ENCODE measurements at places on chromosomes 12 and 14. TPM values are rescaled to one million over a fixed set of nuclear protein-coding genes. Genes with fewer than 3 reads are reported as not detected.

TAS2R9 gene
- not detected for total RNA-seq

TEAD4 gene
- total RNA-seq = 34.3 TPM

TSPAN11 gene
- total RNA-seq = not detected

RPL10L gene
- total RNA-seq = not detected

OR6C2 gene
- not detected for total RNA-seq
